Left cardiac atrium (tissue), 4 donors: ENCODE measurements at places on chromosomes 6 and 20. TPM values are rescaled to one million over a fixed set of nuclear protein-coding genes. Genes with fewer than 3 reads are reported as not detected.

- no peak for DNase-seq
Observed at GRCh38 chr20:40188319-40188718, 500.7 kb downstream of the MAFB start.

Gene CCM2L
- 7.8 TPM for total RNA-seq

Gene UNC5CL
- 0.86 TPM for total RNA-seq

Gene VWA7
- 4.8 TPM for total RNA-seq

Gene APCDD1L
- 1.3 TPM for total RNA-seq

Gene CST4
- not detected for total RNA-seq

GRCh38 chr20:47940101-47940813, 155.0 kb upstream of the SULF2 start:
- no peak for DNase-seq

DNA sequence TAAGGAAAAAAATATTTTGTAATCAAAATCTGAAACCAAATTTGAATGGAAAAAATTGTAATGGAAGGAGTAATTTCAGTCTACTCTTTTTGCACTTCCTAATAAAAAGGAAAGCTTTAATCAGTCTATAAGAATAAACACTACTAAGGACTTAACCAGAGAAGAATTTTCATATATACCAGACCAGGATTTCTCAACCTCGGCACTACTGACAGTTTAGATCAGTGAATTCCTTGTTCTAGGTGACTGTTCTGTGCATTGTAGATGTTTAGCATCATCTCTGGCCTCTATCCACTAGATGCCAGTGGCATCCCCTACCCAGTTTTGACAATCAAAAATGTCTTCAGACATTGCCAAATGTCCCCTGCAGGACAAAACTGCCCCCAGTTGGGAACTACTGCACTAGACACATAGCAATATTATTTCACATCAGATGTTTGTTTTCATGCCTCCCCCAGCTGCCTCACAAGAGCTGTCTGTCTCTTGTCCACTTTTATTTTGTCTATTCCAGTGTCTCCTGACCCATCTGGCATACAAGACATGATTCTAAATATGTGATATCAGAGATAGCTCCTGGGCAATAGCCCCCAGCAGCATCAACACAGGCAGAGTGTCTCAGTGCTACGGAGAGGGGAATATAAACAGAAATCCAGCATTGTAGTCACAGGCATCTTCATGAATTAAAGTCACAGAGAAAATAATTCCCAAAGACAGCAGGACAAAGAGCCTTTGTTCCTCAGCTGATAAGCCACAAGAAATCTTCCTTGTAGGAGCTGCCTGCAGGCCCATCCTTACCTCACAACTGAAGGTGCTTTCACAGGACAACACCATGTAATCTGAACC, 27.0 kb downstream of the DNAAF9 start:
- DNase-seq: no peak

GRCh38 chr6:69305456-69305855, 491.4 kb downstream of the LMBRD1 start:
- no peak for DNase-seq

Gene GMNN
- 6.3 TPM for total RNA-seq

DNA sequence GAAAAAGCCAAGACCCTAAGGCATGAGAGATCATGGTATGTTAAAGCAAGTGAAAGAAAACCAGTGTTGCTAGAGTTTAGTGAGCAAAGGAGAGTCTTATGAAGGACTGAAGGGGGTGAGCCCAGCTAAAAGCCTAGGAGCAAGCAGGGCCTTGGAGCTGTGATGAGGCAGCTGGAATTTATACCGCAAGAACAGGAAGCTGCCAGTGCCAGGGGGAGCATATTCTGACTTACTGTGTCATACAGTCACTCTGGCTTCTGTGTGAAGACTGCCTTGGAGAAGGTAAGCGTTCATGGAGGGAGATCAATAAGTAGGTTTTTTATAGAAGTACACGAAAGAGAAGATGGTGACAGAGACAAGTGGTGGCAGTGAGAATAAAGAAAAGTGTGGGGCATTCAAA, 308.9 kb upstream of the THEMIS start:
- no peak for DNase-seq
